ENCODE measurements at places on chromosomes 6 and 20.

DNA sequence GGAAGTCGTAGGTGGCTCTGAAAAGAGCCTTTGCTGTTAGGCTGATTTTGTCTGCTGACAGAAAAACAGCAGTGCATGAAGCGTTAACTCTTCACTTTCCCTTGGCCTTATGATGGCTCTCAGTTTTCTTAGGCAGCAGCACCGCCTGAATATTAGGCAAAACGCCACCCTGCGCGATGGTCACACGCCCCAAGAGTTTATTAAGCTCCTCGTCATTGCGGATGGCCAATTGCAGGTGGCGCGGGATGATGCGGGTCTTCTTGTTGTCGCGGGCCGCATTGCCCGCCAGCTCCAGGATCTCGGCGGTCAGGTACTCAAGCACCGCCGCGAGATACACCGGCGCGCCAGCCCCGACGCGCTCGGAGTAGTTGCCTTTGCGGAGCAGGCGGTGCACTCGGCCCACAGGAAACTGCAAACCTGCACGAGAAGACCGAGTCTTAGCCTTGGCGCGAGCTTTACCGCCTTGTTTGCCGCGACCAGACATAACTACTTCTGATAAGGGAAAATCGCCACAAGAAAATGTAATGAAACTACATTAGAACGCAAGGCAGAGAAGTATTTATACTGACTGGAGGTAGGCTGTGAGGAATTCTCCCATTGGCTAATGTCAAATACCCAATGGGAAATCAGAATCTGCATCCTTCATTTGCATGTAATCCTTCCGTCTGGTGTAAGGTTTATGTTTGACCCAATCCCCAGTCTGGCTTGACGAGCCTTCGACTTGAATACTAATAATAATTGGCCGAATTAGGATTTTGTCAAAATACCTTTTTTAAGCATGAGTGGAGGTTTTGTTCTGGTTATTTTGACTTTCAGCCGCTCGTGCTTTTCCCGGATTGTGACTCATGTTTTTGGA is 53.9 kb upstream of the HFE start:
- no peak for DNase-seq

GRCh38 chr6:163490826-163491577 is 76.5 kb downstream of the QKI start:
- no peak for DNase-seq

DNA sequence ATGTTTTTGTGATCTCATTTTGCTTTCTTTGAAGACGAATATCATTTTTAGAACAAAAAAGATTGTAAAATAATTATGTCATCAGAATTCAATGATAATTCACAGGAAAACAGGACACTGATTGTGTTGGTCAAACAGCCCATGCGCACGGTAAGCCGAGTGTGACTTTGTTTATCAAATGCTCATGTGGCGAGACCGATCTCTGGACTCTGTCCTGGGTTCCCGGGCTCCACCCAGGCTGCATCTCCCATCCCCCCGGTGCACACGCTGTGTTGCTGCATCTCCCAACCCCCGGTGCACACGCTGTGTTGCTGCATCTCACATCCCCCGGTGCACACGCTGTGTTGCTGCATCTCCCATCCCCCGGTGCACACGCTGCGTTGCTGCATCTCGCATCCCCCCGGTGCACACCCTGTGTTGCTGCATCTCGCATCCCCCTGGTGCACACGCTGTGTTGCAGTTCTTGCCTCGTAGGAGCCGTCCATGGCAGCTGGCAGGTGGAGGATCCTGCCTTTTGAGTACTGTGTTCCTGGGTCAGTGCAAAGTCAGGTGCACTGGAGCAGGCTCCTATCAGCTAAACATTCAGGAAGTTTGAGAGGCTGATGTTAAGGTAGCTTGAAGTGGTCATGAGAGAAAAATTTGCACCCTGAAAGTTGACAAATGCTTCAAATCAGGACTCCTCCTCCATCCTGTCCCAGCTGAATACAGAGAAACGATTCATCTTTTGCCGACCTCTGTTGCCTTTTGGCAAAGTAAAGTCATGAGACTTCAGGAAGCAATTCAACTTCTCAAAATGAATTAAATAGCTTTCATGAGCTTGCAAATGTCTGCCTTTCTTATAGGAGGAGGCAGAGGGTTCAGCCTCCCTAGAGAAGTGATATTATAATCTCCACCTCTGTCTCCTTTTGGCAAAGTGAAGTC is 77.1 kb upstream of the FRMD1 start:
- DNase-seq: no peak

DNA sequence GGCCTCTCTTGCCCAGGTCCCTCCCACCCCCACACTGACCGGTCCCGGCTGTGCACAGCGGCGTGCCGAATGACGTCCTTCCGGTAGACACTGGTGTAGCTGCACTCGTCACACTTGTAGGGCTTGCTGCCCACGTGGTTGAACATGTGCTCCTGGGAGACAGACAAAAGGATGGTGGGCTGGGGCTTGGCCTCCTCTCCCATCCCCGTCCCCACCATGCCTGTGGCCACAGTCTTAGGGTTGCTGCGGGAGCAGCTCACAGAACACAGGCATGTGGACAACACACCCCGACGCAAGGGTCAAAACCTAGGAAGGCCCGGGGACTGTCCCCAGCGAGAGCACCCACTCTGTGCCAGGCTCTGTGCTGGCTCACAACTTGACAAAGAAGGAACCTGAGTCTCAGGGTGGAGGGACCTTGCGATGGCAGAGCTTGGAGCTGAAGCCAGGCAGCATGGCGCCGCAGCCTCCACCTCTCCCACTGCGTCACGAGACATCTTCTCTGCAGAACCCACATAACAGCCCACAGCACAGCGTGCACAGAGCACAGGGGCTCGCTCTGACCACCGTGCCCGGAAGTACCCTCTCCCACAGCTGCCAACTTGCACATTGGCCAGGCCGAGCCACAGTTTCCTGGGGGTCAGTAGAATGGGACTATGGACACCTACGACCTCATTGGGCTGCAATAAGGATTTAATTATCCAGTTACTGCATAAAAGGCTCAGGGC is 9.8 kb downstream of the ZNF335 start:
- no peak for DNase-seq

- DNase-seq: no peak
Measured at GRCh38 chr6:135191508-135192255, 10.6 kb downstream of the MYB start.

DNA sequence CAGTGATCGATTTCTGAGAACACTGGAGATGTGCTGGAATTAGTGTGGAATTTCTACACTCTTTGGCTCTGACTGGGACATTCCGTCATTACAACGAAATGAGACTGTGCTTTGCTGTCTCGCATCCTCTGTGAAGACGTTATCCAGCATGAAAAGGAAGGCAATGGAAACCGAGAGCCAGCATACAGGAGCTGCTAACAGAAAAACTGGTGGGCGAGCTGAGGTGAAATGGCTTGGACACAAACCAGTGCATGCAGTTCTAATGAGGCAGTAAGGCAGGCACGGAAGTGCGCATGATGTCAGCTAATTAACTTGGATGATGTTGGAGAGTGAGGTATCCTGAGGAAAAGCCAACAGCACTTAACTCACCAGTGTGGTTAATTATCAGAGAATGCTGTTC is 202.8 kb upstream of the AGPAT4 start:
- no peak for DNase-seq

GRCh38 chr6:73943411-73943810 is 247.4 kb downstream of the CD109 start:
- no peak for DNase-seq

GRCh38 chr6:121305957-121306607 is 28.2 kb downstream of the TBC1D32 start:
- DNase-seq: no peak

- DNase-seq: no peak
Measured at GRCh38 chr6:83904395-83904794, 44.9 kb downstream of the CYB5R4 start.

DNA sequence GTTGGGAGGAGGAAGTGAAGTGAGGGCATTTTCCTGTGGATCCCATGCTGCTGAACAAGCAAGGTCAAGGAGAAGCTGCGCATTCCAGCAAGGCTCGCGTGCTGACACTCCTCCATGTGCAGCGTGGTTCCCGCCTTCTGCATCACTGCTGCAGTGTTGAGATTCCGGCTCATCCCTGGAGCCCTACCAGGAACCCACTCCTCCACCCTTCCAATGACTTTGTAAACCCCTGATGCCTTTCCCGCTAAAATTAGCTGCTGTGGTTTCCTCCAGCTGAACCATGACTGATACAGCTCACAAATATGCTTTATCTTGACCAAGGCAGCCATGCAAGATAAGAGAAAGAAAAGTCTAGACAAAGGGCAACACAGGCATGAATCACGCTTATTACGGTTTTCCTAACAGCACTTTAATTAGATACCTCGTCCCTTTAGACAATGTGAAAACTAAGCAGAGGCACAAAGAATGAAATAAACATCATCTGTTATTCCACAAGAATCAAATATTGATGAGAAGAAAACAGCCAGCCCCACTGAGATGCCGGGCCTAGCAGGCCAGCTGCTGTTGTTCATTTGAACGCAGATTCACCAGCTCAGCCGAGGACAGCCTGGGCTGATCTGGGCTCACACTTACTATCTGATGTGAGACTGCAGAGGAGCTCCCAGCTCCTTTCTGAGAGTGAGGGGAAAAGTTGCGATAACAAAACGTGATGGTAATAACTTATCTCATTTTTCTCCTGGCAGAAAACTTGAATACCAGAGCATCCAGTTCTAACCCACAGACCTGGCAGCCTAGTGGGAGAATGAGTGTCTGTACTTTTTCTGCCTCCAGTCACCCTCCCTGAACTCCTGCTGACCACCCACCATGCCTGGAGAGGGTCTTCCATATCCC is 14.2 kb upstream of the BNIP5 start:
- DNase-seq: no peak

- no peak for DNase-seq
Measured at GRCh38 chr6:140445474-140446004, 1071.1 kb upstream of the CITED2 start.

DNA sequence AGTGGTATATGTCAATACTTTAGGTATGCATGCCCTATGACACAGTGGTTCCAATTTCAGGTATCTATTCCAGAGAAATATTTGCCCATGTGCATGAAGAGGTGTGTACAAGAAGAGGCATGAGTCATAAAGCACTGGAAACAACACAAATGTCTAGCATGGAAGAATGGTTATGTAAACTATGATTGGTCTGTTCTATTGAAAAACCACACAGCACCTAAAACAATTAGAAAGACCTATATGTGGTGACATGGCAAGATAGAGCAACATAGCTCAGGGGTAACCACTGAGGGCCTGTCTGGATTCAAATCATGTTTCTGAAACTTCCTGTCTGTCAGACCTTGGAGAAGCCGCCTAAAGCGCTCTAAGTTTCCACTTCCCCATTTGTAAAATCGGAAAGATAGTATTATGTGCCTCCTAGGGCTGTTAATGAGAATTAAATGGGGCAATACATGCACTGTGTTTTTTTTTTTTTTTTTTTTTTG is 76.0 kb upstream of the SHLD1 start:
- DNase-seq: no peak

Data from stimulated activated CD4-positive, alpha-beta T cell treated with anti-CD3 and anti-CD28 coated beads, Interleukin-1b, Interleukin-23, amount 100 ng/mL, for 4 hours (primary cell).